ENCODE measurements at places on chromosomes 7 and 10.

GRCh38 chr7:158649279-158649678 is 55.3 kb downstream of the NCAPG2 start:
- DNase-seq = peak; percentile 88

DNA sequence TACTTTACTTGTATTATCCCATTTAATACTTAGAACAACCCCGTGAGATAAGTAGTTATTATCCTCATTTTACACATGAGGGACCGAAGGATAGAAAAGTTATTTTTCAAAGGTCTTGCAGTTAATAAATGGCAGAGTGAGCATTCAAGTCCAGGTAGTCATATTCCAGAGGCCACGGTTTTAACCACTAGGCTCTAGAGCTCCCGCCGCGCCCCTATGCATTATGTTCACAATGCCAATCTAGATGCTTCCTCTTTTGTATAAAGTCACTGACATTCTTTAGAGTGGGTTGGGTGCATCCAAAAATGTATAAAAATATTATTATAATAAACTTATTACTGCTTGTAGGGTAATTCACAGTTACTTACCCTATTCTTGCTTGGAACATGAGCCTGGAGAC is 11.4 kb upstream of the CFAP69 start:
- DNase-seq = no peak

DNA sequence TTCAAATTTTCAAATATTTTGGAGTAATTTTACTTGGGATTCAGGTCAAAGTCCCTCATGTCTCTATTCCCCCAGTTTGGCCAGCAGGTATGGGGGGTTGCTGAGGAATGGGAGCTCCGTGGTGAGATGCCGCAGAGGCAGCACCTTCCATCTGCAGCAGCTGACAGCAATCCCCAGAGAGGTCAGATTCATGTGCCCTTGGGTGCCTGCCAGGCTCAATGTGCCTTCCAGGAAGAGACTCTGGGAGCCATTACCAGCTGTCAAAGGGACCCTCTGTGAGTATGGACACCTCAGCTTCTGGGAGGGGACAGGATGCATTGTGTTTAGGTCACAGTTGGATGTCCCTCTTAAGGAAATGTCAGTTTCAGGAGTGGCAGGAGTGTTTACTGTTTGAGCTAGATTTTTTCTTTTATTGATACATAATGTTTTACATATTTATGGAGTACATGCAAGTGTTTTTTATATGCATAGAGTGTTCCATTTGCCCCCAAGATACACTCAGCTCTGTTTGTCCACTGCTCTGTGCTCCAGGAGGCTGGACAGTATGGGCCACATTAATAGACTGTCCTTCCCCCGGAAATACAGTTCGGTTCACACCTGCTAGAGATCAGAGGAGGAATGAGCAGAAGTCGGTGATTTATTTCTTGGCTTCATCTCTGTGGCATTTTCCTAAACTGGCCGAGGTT is 75.3 kb upstream of the GRB10 start:
- no peak for DNase-seq

- DNase-seq = peak; percentile 84
Observed at GRCh38 chr10:132387764-132388210, 9.2 kb upstream of the PWWP2B start.

DNA sequence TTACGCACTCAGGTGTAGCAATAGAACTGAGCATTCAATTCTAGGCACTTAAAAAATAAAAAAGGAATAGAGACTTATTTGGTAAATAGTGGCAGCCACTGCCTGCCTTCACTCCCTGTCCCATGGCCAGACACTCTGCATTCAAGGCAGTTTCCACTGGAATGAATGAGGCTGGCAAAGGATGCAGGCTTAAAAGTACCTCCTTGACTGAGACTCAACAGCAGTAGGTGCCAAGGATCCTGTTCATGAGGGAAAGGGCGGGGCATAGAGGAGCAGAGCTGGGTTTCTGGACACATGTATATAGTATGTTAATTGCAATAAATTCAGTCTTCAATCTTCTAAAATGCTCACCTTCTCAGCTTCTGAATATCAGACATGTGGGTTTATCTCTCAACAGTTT is 242.6 kb downstream of the PHF14 start:
- no peak for DNase-seq

DNA sequence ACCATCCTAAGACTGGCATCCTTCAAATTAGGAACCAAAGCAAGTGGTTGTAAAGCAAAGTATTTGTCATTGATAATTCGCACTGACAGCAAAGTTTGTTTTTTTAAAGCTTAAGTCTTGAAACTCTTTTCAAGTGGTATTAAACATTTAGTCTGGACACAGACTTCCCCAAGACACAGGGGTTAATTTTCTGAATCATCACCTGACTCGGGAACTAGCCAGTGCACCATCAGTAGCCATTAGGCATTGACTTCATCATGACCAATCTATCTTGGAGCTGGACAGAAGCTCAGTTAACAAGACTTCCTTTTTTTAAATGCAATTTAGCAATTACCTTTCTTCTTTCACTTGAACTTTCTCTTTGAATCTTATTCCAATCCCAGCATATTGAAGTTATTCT is 210.6 kb downstream of the ZNF365 start:
- peak; percentile 45 for DNase-seq

- peak; percentile 50 for DNase-seq
Observed at GRCh38 chr7:27678617-27679260, 16.1 kb upstream of the HIBADH start.

DNA sequence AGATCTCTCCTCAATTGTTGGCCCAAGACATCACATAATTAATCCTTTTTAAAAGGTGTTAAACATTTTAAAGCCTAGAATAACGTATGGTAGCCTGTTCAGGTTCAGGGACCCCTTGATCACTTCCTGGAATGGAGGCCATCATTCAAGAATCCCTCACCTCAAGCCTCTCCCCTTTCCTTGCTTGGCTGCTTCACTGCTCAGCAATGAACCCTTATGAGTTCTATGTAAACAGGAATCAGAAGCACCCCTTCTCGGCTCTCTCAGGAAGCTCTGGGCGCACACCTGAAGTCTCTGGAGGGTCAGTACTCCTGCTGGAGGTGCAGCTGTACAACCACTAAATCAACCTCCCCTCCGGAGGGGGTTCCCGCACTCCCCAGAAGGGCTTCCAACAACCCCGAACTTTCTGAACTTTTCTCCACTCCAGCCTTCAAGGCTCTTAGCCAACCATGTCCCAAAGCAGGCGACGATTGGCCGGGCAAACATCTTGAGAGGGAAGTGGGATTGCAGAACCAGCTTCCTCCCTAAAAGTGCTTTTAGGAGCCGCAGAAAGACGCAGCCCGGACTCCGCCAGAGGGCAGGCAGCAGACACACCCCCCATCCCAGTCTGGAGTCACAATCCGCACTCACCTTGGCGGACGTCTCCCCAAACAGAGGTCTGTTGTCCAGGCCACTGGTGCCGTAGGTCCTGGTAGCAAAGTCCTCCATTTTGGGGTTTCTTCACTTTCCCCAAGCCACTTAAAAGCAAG is 562 bp downstream of the TMEM243 start:
- DNase-seq = peak; percentile 61

DNA sequence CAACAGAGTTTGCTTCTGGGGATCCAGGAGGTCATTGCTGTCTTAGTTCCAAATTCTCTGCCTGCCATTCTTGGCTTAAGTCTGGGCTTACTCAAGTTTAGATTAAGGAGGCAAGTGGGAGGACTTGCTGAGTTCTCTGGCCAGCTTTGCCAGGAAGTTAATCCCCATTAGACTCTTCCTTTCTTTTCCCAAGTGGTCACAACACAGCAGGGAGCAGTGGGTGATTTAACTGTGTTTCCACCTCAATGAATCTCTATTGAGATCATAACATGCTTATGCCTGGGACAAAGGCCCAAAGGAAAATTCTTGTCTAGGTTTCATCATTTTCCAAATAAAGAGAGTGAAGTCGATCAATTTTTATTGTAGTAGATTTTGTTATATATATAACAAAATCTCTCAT is 1159.6 kb downstream of the SORCS3 start:
- no peak for DNase-seq

GRCh38 chr7:154916856-154917807 is 85.8 kb downstream of the PAXIP1 start:
- no peak for DNase-seq

GRCh38 chr10:4280461-4281189 is 495.6 kb upstream of the KLF6 start:
- DNase-seq = peak; percentile 52

DNA sequence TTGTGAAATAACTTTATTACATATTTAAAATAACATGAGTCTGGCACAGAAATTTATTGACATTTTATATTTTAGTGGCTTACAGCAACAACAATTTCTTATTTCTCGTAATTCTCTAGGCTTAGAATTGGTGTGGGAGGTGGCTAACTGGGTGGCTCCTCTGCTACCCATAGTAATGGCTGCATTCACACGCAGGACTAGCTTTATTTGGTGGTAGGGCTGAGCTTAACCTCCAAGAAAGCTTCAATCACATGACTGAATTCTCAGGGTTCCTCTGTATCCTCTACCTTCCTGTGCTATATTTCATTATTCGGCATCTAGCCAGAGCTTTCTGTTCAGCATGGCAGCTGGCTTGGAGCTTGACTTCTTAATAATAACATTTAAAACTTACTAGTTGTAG is 138.8 kb downstream of the ZWINT start:
- DNase-seq = no peak

DNA sequence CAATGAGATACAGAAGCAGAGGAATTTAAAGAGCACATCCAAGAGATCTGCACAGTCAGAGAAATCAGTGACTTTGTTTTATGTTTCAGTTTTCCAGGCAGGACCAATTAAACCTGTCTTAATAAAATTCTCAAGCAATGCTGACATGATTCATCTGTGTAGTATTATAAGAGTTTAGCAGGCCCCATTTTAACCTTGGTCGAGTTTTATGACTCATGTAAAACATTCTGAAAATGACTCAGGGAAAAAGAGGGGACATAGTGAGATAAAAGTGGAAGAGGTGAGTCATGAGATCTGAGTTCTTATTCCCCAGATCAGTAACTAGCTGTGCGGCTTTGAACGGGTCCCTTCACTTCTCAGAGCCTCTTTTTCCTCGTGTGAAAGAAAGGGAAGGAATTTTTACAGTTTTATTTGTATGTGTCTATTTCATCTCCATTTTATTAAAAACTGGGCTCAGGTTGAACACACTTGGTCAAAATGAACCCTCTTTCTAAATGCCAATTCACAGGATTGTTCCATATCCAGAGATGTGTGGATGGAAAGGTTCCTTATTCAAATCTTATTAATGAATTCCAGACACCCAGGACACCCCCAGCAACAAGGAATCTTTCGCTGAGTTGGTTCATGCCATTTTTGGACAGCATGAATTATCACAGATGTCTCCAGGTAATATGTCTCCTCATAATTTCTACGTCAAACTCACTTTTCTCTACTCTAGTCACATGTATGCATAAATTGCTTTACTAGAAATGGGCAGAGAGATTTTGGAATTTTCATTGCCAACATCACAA is 143.2 kb downstream of the JAZF1 start:
- DNase-seq = peak; percentile 98

GRCh38 chr7:22921386-22922086 is 92.4 kb downstream of the HYCC1 start:
- no peak for DNase-seq

DNA sequence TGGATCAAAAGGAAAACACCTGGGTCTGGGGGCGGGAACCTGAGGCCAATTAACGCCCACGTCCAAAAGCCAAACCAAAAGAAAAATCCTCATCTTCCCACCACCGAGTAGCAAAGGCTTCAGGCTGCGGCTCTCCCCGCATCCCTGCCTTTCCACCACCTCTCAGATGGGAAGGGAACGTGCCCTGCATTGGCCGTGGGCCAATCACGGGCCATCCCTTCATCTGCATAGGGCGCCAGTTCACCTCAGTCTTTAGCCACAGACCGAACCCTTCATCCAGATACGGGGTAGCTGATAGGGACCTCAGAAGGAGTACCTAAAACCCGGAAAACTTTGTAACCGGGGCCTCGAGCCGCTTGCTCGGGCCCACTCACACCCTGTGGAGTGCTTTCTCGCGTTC is 626 bp downstream of the PRPF18 start:
- no peak for DNase-seq

DNA sequence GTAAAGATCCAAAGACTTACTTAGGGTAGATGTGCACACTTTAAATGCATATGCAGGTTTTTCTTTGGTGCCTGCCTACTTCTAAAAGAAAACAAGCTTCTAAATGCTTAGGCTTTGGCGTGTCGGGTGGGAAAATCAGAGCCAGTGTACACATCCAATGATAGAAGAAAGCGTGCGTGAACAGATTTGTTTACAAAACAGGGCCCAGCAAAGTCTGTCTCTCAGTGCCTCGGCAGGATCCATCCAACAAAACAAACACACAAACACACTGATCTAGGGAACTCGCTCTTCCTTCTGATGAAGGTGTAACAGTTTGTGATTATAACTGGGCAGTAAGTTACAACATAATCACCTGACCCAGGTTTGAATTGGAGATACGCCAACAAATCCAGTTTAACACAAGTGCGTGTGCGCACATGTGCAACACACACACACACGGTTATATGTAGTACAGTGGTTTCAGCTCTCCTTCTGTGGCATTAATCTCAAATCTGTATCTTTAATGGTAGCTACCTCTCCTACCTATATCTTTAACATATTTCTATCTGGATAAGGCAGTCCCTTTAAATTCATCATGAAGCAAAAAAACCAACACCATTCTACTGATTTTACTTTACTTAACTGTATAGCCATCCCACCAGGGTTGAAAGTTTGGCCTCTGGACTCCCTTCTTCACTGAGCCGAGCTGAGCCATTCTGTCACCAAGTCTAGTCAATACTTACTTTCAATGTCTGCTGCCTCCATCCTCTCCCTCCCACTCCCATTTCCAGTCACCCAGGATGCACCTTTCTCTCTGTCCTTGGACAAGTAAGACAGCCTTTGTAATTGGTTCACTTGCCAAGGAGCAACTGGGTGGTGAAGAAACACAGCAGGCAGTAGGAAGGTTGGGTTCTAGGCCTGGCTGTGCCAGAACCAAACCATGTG is 184.4 kb upstream of the KLF14 start:
- DNase-seq = peak; percentile 75

- no peak for DNase-seq
Observed at GRCh38 chr7:135784013-135784412, 35.4 kb upstream of the FAM180A start.

GRCh38 chr7:78704504-78704903 is 749.0 kb downstream of the MAGI2 start:
- no peak for DNase-seq

Measured in mesenchymal stem cell (in vitro differentiated cells and primary cell).